ENCODE measurements at places on chromosomes 2 and 18. TPM values are rescaled to one million over a fixed set of nuclear protein-coding genes. Genes with fewer than 3 reads are reported as not detected.

The SLC39A10 gene
- total RNA-seq: 20.7 TPM

The RTKN gene
- 11.8 TPM for total RNA-seq

The LDAH gene
- total RNA-seq: 15.0 TPM

The MPP4 gene
- total RNA-seq: 2.0 TPM

The CGREF1 gene
- 1.7 TPM for total RNA-seq

The PIKFYVE gene
- 21.6 TPM for total RNA-seq

The ANKZF1 gene
- total RNA-seq: 21.2 TPM

GRCh38 chr2:186892821-186893220 lies 43.9 kb upstream of the ZSWIM2 start:
- DNase-seq: no peak

GRCh38 chr2:144382849-144383248 lies 137.1 kb downstream of the ZEB2 start:
- DNase-seq: no peak

DNA sequence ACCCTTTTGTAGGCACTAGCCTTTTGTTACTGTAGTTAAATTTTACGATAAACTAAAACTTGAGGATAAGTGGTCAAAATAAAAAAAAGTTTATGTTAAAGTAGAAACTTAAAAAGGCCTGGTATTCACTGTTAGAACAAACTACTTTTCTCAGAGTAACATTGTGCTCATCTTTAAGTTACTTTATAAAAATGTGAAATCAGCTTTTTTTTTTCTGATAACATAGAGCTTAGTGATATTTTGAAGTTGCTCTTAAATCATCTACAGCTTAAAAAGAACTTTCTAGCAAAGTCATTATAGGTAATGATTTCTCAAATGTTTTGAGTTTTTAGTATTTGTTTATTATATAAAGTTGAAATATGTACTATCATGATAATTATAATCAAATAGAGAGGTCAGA lies 125.3 kb downstream of the CAMKMT start:
- DNase-seq: no peak

DNA sequence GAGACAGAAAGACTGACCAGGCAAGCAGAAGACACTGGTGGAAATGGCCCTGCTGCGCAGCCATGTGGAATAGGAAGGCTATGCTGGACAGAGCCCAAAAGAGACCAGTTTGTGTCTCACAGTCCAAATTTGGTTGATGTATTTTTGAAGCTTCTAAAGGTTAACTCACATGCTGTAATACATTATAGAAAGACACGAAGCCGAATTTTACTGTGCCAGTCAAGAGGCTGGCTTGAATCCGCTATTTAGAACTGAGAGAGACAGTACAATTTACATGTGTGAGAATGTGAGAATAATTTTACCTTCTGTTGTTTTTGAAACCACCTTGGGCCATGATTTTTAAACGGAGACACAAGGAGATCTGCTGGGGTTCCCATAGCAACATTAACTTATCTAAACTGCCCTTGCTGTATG lies 113.6 kb downstream of the METTL8 start:
- peak; percentile 9 for DNase-seq

DNA sequence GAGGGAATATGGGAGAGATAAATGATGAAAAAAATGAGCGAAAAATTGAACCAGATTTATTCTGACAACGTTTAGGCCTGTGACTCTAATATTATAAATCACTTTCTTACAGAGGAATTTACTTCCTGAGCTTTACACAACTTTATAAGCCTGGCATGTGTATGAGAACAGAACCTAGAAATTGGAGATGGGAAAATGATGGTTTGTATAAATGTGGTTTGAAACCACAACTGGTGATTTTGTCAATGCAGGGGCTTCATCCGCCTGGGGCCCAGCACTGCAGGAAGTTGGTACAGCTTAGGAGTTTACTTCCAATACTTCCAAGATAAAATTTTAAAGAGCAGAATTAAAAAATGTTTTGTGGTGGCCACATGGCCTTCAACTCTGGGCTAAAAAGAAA lies 82.3 kb downstream of the VAPA start:
- DNase-seq: no peak

GRCh38 chr2:36963734-36964133 lies 2.6 kb downstream of the STRN start:
- DNase-seq: no peak

- no peak for DNase-seq
These were observed 9.6 kb downstream of the CPLX4 start for GRCh38 chr18:59308938-59309260.

- no peak for DNase-seq
These were observed 554.5 kb downstream of the STK39 start for GRCh38 chr2:167692936-167693335.

DNA sequence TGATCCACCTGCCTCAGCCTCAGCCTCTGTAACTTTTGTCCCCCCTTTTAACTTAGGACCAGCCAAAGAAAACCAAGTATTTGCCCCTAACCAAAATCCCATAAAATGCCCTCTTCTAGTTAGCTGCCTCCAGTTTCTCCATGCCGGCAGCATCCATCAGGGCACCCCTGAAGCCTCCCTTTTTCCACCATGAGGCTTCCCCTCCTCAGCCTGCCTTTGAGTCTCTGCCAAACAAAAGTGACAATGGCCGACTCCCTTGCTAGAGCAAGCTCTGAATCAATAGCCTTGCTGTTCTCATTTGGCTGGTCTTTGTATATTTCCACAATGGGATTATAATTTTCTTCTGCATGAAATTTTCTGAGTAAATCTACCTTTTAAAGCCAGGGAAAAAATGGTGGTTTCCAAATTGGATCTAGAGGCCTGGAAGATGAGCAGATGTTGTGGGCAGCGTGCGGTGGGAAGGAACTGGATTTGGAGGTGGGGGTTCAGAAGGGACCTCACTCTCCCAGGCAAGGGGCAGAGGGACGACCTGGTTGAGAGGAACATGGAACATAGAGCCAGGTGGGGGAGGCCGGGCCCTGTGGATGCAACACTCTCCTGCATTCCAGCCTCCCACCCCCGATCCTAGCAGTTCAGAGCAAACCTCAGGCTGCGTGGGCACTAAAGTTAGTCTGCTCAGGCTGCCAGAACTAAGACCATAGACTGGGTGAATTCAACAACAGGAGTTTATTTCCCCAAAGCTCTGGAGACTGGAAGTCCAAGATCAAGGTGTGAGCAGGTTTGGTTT lies 80.6 kb downstream of the HS6ST1 start:
- no peak for DNase-seq

Measured in lung microvascular endothelial cell (primary cell).